Right renal pelvis (tissue), 4 donors: ENCODE measurements at places on chromosomes 2 and 18. TPM values are rescaled to one million over a fixed set of nuclear protein-coding genes. Genes with fewer than 3 reads are reported as not detected.

RESP18 gene
- polyA plus RNA-seq = not detected

NT5DC4 gene
- 0.29 TPM for polyA plus RNA-seq

NEU2 gene
- not detected for polyA plus RNA-seq

SERPINB2 gene
- polyA plus RNA-seq = 0.19 TPM

SERPINB7 gene
- 0.90 TPM for polyA plus RNA-seq

- DNase-seq = no peak
Measured at GRCh38 chr2:196809260-196809659, at the start of gene C2orf66. C2orf66 (minus strand) TSS chr2:196809355; CDS start chr2:196809336, 19 bp downstream.

DNA sequence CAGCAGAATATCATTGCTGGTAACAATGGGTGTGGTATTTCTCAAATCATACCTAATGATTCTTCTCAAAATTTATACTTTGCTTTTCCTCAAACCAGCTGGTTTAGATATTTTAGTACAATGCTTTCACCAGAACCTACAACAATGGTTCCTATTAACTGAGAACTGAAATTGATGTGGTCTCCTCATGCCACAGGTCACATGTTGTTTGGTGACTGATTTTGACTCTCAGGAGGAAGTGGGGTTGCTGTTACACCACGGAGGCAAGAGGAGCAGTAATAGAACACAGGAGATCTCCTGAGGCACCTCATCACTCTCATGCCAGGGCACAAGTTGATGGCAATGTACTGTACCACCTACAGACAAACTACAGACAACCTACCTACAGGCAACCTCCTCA, 3.0 kb upstream of the CEP68 start:
- no peak for DNase-seq

- DNase-seq = no peak
Measured at GRCh38 chr18:21996351-21996826, 173.0 kb upstream of the GATA6 start.
